ENCODE measurements at places on chromosomes 5 and 9.

- DNase-seq = no peak
Measured at GRCh38 chr5:58746321-58746720, 163.4 kb downstream of the RAB3C start.

GRCh38 chr5:87741881-87742280 lies 329.2 kb upstream of the CCNH start:
- DNase-seq = no peak

- DNase-seq = no peak
Measured at GRCh38 chr9:126482361-126483044, 131.2 kb upstream of the LMX1B start.

DNA sequence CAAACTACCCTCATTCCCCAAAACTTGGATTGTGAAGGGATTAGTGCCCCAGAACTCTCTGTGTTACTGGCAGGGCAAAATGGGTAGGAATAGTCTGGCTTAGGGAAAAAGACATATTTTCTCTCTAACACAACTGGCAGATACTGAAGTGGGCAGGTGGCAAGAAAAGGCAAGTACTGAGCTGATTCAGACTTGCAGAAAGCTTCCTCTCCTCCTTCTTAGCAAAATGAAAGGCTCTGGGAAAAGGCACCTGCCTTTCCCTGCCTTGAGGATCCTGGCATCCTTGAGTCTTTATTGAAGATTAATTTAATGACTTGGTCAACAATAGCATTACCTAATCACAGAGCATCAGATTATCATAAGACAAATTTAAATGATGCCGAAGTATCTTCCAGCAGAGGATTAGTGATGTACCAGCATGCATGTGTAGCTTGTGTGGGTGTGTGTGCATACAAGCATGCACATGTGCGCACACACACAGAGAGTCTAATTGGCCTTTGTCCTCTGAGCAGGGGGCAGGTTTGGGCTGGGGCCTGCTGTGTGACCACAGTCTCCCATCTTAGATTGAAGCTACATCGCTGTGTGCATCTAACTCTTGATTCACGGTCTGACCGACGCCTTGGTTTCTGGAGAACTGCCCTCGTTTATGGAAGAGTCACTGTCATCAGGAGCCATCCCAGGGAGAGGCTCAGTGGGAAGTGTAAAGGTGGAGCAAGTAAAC lies 294.8 kb downstream of the AOPEP start:
- DNase-seq = no peak

- DNase-seq = no peak
Measured at GRCh38 chr5:149863176-149863575, 81.4 kb downstream of the PDE6A start.

DNA sequence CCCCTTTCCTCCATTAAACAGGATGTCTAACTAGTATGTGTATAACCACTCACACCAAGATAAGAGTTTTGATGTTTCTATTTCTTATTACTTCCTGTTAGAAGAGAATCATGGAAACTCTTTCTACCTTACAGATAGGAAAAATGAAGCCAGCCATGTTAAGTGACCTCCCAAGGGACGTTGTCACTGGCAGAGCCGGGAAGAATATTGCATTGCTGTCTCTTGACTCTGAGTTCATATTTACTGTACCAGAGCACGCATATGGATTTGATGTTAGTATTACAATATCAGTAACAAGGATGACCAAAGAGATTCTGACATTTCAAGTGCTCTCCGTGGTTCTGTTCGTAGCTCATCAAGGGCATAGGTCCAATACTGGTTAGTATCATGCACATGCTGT lies 12.5 kb upstream of the C5orf63 start:
- no peak for DNase-seq

DNA sequence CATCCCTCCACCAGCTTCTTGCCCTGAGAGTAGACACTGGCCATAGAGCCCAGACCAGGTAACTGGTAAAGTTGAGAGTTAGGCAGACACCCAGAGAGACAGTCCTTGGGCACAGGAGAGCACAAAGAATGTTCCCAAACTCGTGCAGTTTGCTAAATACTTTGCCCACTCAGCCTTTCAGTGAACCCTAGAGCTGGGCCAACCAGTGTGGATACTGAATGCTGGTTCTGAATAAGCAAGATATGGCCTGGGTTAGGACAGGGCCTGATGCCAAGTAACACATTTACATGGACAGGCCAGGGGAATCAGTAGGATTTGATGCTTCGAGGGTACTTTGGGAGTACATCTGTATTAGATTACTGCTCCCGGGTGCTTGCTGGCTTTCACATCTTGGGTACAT lies 185.4 kb downstream of the SH3GL2 start:
- DNase-seq = no peak

DNA sequence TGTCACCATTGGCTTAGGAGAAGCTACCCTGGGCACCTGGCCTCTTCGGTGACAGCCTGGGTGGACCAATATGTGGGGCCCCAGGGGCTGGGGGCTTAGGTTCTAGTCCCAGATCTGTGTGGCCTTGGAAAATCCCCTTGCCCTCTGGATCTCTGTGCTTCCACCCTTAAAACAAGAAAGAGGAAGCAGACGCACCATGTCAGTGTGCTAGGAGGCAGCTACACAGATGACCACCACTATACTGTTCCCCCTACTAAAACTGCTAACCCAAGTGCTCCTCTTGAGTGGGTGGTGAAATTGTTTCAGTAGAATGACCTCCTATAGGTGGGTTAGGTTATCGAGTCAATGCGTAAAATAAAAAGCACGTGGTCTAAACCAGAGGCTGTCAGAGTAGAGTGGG lies 31.0 kb downstream of the AFAP1L1 start:
- DNase-seq = no peak

GRCh38 chr5:83265318-83265717 lies 188.0 kb downstream of the XRCC4 start:
- DNase-seq = no peak

DNA sequence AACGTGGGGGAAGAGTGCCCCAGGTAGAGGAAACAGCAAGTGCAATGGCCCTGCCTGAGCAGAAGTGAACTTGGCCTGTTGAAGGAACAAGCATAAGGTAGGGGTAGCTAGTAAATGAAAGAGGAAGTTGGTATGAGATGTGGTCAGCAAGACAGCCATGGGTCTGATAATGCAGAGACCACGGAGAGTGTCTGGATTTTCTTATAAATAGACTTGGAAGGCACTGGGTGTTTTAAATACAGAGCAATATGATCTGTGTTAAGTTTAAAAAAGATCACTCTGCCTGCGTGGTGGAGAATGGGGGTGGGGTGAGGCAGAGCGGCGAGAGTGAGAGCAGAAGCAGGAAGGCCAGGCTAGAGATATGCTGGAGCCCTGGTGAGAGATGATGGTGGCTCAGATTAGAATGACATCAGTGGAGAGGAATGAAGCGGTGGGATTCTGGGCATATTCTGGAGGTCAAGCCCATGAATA lies 4.2 kb downstream of the ADAM19 start:
- DNase-seq = no peak

- no peak for DNase-seq
Measured at GRCh38 chr5:143065185-143065965, 295.2 kb downstream of the ARHGAP26 start.

GRCh38 chr5:139183502-139183901 lies 14.7 kb downstream of the SIL1 start:
- no peak for DNase-seq

DNA sequence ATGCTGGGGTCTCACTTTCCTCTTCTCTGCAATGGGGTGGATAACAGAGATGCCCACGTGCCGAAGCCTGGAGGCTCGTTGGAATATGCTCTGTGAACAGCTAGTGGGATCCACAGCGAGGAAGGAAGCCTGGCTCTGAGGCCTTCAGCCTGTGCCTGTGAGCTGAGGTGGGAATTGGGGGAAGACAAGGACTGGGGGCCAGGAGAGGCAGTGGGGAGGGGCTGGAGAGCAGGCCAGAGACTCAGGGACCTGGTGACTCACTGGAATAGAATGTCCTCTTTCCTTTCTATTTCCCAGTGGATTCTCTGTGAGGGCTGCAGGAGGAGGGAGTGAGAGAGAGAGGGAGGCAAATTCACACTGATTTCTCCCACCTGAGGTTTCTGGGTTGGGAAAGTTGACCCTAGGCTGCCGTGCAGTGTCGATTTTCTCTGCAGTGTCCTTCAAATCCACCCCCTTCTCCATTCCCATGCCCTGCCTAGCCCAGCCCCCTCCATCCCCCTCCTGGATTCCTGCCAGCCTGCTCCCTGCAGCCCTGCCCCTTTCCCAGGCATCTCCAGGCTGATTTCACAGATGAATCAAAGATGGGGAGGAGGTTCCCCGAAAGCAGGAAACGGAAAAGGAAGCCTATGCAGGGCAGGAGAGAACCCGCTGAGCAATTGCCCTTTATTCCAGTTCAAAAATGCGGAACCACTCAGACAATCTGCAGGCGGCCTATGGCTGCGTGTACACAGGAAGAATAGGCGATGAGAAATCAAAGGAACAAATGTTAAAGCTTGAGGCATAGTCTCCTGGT lies 1.4 kb upstream of the SPAAR start:
- DNase-seq = no peak

DNA sequence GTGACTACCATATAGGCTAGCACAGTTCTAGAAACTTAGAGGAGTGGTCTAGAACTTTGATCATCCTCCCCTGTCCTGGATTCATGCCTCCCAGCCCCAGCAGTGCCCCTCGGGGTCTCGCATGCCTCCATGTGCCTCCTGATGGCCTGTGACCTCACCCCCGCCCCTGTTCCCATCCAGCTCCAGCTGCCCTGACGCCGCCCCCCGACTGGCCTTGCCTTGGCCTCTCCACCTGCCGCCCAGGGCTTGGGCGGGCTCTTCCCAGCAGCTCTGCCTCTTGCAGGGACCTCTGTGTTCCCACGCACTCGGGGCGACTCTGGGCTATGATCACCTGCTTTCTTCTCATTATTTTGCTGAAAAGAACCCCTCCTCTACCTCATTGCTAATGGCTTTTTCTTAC lies 115.4 kb upstream of the PHYKPL start:
- DNase-seq = no peak

DNA sequence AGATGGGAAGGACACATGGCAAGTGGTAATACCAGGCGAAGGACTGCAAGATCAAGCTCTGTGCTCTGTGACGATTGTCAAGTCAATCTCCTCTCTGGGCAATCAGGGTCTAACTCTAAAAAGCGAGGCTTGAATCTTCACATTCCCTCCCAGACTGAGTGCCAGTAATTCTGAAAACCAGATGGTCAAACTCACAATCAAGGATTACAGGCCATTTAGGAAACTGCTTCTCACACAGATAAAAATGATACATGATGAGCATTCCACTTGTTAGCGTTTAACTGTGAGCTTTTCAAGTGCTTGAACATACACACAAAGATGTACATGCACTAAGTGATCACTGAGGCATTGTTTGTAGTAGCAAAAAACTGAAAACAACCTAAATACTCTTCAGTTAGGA lies 210.1 kb downstream of the TRIM32 start:
- no peak for DNase-seq

- DNase-seq = no peak
Measured at GRCh38 chr5:166412191-166412590, 1879.3 kb upstream of the WWC1 start.

- no peak for DNase-seq
Measured at GRCh38 chr5:135567661-135568060, 11.1 kb downstream of the CXCL14 start.

DNA sequence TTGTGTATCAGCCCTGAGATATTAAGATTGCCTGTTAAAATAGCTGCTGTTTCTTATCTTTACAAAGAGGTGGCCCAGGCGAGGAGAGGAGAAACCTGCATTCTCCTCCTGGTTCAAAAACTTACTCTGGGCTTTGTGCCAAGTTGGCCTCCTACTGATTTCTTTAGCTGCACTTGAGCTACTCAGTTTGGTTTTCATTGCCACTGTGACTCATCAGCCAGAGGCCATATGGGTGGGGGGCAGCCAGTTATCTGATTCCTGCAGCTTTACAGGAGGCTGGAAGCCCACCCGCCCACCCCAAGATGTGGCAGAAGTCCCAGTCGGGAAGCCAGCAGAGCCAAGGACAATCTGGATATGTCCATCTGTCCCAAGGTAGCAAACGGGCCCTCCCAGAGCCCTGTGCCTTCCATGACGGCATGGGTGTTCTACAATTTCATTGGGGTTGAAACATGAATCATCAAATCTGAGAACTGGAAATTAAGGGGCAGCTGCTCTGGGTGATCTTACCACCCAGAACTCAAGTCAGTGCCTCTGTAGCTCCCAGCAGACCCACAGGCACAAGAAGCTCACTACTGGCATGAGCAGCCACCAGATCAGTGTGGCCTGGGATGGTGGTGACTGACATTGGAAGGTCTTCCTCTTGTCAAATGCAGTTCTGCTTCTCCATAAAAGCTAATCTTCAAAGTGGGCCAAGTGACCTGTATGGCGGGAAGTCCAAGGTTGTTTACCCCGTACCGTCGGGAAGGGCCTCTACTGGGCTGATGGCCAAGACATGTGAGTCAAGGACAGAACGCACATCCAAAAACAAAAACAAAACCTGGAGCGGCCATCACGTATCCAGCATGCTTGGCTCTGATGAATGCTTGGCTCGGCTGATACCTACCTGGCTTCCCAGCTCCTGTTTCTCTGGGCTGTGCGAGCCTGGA lies 15.6 kb downstream of the FCN2 start:
- no peak for DNase-seq

DNA sequence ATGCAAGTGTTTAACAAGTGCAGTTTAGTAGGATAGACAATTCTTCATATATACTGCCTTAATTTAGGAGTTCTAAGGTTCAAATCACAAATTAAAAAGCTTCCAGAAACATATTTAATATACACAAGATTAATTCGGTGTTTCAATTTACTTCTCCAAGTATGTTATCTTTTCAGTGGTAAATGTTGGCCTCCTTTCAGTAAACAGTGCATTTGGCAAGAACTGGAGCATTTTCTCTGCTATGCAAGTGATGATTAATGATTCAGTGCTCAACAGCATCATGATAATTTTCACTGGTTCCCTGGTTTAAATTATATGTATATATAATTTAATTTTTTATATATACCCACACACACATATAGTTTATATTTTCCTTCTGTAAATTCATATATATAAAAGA lies 541.7 kb downstream of the EFNA5 start:
- no peak for DNase-seq

GRCh38 chr5:68891718-68892117 lies 202.1 kb upstream of the SLC30A5 start:
- DNase-seq = no peak

DNA sequence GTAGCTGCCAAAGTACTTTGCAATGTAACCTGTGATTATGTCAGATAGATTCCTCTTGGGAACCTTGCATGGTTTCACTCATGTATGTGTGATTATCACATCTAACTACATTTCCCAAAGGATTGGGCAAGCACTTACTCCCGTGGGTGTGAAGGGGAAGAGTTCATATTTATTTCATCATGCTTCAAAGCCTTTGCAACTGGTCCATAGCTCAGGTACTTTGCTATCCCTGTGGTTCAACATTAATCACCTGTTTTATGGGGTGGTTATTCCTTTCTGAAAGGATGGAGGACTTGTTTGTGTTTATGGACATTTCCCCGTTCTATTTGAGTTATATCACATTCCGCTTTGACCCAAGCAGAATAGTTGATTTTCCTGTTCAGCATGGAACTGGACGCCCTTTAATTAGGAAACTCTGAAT lies 13.6 kb upstream of the ERMP1 start:
- no peak for DNase-seq

DNA sequence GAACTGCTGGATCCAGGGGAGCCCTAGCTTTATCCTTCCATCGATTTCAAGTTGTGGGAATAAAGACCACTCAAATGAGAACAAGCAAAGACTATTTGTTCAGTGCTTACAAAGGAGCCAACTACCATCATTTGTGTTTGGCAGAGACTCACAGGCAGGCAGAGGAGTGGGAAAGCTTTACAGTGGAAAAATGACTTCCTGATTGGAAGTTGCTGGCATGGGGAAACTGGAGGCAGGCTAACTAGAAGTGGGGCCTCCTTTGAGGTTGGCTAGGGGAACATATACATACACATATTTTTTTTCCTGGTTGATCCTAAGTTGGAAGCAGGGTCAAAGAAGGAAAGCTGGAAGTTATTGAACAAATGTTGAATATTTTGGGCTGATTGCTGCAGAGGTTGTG lies 121.7 kb downstream of the ACTBL2 start:
- DNase-seq = no peak
